ENCODE measurements at places on chromosomes 2 and 18.

DNA sequence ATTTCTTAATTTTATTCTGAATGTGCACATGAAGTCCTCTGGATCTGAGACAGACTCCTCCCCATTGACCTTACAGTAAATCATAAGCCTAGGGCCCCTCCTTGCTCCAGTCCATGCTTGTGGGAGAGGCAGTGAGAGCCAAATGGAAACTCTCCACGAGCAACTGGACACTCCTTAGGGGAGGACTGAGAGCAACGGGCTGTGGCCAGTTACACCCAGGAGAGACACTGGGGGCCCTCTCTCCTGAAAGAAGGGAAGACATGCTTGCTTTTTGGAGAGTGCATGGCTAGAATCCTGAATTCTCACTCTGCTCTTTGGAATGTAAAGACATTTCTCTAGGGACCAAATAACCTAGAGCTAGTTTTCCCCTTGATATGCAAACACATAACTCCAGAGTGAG, 49.0 kb upstream of the BIN1 start:
- DNase-seq, result no peak

DNA sequence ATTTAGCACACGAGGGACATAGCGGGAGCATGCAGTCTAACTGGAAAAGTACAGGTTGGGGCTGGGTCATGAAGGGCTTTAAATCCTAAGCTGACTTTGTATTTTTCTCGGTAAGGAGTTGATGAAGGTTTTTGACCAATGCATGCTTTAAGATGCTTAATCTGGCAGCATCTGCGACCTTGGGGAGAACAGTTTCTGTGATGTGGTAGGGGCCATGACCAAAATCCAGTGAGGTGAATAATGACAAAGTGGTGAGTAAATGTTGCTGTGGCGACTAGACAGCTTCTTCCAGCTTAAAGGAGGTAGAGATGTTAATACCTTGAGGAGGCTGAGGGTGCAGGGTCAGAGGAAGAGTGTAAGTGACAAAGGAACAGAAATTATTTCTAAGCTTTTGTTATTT, 174.6 kb upstream of the ALPP start:
- DNase-seq, result no peak

DNA sequence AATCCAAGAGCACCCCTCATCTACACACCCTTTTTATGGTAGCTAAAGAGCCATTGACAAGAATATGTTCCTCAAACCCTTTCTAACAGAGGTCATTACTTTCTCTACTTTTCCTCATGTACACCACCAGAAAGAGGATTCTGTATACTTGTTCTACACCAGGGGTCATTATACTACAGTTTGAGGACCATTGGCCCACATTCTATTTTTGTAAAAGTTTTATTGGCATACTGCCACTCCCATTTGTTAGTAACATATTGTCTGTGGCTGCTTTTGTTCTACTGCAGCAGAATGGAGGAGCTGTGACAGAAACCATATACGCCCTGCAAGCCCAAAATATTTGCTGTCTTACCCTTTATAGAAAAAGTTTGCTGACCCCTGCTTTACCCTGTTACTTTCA, 14.3 kb downstream of the HTR2B start:
- DNase-seq, result no peak

DNA sequence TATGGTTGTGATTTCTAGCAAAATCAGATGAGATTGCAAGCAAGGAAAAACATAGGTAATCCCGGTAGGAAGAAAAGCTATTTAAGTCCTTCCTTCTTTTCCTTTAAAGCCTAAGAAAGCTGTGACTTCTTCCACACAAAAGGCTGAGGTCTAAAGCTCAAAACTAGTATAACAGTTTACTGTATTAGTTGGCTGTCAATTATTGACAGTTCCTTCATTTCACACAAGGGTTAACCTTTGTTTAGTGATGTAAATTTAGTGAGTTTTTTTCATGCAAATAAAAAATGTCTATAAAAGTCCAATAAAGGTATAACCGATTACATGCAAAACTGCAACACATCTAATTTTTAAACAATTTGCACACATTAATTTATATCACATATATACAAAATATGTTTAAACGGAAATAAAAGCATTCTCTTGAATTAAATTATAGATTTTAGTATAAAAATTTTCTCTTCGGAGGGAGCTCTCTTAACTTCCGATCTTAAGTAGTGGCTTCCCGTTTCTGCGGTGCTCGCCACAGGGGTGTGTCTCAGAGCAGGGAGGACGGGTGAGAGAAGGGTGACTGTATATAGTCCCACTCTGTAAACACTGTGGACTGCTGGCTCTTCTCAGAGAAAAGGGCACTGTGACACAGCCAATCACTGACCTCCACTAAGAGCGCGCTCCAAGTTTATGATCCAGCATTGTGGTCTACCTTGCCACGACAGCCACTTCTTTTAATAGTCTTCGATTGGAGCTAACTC, 33.4 kb downstream of the TTR start:
- no peak for DNase-seq

DNA sequence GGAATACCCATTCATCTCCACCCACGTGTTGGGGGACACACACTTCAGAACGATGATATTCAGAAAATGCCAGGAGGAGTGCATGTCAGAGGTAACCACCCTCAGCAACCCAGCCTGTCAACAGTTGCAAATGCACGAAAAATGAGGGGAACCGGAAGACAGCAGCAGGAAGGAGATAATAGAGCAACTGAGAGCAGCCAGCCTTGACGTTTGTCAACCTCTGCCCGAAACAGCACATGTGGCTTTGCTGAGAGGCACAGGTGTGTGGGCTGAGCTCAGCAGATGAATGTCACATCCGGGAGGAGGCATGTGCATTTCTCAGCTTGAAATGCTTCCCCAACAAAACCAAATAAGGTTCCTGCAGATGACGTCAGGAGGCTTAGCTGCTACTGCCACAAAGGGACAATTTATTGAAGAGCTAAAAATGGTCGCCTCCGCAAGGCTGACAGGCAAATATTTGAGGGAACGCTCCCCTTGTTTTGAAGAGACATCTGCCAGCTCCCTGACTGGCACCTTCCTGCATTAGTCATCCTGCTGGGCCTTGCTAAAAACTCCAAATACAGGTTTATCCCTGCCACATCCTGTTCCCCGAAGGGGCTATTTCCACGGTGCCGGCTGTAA, 419.0 kb downstream of the NBAS start:
- peak; percentile 44 for DNase-seq

GRCh38 chr2:187333804-187334203, 114.2 kb downstream of the CALCRL start:
- DNase-seq, result no peak

DNA sequence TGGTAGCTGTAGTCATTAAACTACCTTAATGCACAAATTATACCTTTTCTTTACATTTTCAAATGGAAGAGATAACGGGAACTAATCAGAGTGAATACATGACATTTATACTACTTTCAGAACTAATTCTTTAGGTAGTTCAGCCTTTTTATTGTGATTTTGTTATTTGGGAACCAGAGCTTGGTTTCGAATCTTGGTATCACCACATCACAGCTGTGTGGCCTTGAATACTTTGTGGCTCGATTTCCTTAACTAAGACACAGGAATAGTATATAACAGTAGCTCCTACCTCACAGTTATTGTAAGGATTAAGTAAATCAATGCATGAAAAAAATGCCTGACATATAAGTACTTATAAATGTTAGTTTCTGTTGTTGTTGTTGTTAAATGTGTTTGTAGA, 240.0 kb downstream of the WDR7 start:
- DNase-seq, result no peak

- no peak for DNase-seq
Measured at GRCh38 chr2:241011751-241012510, 13.5 kb downstream of the SNED1 start.

DNA sequence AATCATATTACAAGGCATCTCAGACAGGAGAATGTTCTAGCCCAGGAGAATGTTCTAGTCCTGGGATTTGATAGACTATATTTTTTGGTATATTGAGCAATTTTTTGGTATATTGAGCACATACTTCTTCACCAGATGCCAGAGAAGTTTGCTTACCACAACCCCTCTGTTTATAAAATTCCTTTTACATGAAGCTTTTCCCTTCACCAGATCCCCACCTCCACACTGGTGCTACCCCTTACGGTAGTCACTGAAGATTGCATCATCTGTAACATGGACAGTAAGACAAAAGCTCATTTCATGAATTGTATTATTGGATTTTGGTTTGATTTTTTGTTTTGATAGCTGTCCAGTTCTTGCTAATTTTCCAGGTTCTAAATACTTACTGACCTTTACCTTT, 7.2 kb upstream of the HNMT start:
- no peak for DNase-seq

DNA sequence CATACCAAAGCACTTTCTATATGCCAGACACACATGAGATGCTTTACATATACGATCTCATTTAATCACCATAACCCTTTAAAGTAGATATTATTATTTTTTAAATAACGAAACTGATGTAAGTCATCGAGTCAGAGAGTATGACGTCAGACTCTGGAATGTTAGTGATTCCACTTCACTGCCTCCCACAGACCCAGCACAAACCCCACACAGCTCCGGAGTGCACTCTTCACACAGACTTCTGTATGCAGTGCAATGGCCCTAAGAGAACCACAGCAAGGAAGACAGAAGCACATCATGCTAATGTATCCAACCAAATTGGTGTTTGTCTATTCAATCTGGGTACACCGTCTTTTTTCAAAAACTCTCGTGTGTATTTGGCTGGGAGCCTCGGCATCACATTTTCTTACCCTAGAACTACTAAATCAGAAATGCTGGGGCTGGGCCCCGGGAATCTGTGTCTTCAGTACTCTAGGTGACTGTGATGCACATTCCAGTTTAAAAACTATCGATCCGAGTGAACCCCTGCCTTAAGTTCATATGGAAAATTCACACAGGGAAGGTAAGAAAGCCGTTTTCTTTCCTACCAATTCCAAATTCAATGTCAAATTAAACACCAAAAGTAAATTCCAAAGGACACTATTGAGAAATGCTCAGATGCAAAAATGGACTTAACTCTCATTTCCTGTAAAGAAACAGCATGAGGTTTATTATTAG, 117.7 kb upstream of the ACVR1C start:
- DNase-seq, result no peak

DNA sequence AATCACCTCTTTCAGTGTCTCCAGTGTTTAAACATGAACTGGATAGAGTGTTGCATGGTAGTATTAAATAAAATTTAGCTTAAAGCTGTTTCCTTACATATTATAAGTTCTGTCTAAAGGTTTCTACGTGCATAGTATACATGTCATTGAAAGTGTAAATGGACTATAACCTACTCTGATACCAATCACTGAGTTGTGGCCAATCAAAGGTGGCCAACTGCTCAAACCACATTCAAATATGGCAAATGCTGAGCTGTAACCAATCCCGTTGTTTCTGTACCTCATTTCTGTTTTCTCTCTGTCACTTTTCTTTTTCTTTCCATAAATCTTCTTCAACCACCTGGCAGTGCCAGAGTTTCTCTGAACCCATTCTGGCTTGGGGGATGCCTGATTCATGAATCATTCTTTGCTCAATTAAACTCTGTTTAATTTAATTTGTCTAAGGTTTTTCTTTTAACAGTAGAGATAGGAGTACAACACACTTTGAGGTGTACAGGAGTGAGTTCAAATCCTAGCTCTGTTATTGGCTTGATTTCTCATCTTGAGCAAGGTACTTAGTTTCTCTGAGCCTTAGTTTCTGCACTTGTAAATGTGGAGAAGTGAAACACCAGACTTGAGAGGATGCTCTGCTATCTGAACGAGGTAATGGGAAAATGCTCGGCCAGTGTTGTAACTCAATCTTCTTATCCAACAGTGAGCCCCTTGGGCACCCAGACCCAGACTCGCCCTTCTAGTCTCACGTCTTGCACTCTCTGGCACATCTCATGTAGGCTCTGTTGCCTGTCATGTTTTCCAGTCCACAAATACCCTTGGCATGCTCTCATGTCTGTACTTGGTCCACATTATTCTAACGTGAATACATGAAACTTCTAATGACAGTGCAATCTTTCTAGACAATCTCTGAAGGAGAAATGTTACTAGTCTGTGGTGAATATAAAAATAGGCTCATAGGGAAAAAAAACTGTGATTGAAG, 228.0 kb downstream of the PIK3C3 start:
- no peak for DNase-seq

GRCh38 chr2:16162491-16163040, 222.2 kb downstream of the MYCN start:
- no peak for DNase-seq

- DNase-seq, result peak; percentile 22
Measured at GRCh38 chr2:37323781-37324535, 675 bp downstream of the PRKD3 start.

DNA sequence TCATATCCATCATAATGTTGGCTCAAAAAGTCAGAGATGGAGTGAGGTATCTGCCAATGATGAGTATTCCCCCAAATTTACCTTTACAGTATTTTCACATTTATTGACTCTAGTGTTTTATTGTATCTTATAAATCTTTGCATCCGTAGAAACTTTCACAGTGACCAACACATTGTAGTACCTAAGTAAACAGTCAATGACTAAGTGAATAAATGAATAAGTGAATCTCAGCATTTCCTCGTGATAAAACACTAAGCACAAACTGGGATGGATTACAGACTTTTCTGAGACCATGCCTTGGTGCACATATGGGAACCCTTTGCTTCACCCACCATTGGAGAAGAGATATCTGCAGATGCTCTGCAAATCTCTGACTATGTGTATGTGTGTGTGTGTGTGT, 429.9 kb downstream of the NR4A2 start:
- DNase-seq, result no peak

DNA sequence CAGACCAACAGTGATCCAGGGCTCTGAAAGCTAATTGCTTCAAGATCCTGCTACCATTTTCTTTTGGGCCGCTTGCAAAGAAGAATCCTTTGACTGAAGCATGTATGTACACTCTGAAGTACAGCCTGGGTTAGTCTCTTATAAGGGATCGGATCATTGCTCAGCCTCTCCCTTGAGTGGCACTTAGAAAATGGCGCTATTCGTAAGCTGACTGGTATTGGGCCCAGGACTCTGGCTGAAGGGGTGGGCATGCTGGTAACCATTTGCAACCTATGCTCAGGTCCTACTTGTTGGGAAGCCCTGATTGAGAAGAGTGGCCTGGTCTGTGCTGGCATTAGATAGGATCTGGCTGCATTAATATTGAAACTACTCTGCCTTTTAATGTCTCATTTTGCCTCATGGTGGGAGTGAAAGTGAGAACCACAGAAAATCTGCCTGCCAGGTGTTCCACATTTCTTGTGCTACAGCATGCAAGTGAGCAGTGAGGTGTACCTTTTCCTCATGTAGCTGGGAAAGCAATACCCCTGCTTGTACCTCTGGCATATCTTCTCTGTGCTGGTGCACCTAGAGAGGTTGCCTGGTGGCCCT, 661 bp upstream of the MGAT5 start:
- peak; percentile 62 for DNase-seq

DNA sequence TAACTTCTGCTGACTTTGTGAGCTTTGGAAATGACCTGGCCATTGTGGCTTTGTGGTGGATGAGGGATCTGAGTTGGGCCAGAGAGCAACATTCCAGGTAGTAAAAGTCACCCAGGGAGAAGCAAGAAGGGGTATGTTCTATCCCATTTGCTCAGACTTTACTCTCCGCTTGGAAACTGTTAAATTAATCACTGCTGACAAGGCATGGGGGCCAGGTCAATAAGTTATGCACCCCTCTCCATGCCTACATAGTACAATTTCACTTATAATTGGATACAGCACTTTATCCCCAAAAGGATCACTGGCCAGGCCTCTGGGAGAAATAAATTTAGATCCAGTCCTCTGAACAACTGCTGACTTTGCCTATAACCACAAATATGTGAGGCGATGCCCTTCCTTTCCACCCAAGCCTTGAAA, 92.1 kb downstream of the RPRM start:
- DNase-seq, result no peak

GRCh38 chr2:30149513-30149912, 2.7 kb downstream of the YPEL5 start:
- no peak for DNase-seq

GRCh38 chr2:80326214-80326613, 21.7 kb upstream of the LRRTM1 start:
- no peak for DNase-seq
